CD4-positive, alpha-beta memory T cell (primary cell): ENCODE measurements at places on chromosomes 13 and 19.

DNA sequence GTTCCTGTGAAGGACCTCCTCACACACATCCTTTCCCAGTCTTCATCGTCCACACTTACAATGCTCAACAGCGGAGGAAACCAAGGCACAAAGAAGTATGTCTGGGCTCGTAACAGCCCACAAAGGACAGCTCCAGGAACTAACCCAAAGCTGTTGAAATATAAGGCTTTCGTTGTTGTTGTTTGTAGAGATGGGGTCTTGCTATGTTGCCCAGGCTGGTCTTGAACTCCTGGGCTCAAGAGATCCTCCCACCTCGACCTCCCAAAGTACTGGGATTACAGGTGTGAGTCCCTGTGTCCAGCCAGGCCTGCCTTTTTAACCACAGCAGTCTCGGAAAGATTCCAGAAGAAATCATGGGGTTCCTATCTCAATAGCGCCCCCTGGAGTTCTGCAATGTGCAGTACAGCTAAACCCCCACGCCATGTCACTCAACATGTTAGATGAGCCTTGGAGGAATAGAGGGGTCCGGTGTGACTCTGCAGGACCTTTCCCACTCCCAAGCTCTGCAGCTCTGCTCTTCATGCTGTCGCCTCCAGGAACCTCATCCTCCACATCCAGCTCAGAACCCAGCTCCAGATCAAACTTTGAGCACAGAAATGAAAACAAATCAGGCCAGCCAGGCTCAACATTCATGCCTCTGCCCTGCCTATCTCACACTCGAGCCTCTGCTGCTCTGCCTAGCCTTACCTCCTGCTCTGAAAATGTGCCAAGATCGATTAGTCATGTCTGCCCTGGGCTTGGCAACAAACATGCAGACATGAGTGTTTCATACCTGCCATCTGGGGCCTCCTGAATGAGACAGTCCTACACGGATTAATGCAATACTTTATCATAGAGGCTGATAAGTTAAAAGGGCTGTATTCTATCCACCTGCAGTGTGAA, 7.5 kb downstream of the PLA2G4C start:
- DNase-seq: peak; percentile 24

DNA sequence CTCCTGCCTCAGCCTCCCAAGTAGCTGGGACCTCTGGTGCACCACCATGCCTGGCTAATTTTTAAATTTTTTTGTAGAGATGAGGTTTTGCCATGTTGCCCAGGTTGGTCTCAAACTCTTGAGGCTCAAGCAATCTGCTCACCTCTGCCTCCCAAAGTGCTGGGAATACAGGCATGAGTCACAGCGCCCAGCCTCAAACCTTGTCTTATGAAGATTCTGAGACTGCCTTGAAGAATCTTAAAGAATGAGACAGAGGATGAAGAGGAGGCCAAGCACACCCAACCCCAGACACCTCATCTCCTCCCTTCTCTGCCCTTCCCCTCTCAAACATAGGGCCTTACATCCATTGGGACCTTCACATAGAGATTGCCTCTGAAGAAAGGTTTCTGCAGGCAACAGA, 179.7 kb downstream of the ABCC4 start:
- no peak for DNase-seq

DNA sequence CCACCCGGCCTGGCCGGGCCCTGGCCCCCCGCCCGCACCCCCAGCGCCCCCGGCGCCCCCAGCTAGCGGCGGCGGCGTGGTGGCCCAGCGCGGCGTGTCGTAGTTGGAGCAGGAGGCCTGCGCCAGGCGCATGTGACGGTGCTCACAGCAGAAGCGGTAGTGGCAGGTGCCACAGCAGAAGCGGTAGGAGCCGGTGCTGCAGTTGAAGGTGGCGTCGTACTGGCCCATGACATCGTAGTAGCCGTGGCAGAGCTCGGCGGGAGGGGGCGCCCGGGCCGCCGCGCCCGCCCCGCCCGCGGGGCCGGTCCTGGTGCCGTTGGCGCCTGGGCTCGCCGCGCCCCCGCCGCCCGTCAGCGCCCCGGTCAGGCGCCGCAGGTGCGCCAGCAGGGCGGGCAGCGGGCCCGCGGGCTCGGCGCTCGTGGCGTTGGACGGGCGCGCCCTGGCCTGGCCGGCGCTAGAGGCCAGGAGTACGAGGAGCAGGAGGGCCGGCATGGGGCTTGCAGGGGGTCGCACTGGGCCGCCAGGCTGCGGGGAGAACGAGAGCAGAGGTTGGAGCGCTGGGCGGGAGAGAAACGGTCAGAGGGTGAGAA, 633 bp downstream of the SHISA7 start:
- DNase-seq: no peak

- peak; percentile 19 for DNase-seq
Observed at GRCh38 chr19:10654610-10655456, 687 bp downstream of the ILF3 start.

DNA sequence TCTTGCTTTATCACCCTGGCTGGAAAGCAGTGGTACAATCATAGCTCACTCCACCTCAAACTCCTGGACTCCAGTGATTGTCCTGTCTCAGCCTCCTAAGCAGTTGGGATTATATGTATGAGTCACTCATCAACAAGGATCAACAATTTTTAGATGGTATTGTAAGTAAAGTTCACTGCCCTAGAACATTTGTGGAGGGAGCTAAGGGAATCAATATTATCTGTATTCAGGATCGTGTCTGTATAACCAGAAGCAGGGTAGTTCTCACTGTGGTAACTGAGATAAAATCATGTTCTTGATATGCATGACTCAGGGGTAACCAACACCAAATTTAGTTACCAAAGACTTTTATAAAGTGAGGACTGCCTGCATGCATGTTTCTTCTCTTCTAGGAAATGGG, 27.0 kb downstream of the ZMYM5 start:
- DNase-seq: no peak

GRCh38 chr13:67493835-67494234, 263.7 kb upstream of the PCDH9 start:
- DNase-seq: no peak

DNA sequence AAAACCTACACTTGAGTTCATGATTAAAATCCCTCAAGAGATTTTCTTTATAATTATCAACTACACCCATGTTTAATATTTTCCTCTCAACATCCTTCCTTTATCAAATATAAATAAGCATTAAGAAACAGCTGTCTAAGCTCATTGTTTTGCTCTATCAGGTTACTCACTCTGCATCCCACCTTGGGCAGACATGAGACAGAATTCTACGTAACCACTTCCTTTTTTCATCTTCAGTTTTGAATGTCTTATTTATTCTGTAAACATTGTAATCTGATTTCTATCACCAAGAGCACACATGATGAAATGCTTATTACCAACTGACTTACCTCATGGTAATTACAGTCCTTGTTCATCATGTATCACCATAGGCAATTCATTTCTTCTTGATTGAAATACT, 1256.6 kb upstream of the ATXN8OS start:
- DNase-seq: no peak

GRCh38 chr19:38714354-38714778, 29.9 kb downstream of the CAPN12 start:
- no peak for DNase-seq

DNA sequence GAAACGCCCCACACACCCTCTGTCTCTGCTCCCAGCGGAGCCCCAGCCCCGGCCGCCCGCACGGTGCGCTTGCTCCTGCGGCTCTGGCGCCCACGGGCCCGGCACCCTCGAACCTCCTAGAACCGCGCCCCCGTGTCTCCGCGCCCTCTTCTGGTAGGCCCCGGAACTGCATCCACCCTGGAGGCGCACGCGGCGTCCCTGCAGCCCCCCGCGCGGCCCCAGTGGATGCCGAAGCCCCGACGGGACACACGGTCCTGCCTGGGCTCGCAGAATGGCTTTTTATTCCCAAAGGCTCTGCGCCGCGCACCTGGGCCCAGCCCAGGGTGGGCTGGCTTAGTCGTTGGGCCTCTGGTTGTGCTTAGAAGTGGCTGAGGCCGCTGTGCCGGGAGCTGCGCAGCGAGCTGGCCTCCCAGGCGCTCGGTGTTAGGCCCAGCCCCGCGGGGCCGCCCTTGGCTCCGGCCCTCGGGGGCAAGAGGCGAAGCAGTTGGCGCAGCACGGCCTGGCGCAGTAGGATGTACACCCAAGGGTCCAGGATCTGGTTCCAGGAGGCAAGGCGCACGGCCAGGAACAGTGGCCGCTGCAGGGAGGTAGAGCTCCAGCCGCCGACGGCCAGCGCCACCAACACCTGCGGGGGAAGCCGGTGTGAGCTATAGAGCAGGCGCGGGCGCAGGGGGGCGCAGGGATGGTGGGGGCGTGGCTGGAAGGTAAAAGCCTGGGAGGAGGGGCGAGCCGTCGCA, 2.8 kb downstream of the PTGER1 start:
- peak; percentile 83 for DNase-seq

DNA sequence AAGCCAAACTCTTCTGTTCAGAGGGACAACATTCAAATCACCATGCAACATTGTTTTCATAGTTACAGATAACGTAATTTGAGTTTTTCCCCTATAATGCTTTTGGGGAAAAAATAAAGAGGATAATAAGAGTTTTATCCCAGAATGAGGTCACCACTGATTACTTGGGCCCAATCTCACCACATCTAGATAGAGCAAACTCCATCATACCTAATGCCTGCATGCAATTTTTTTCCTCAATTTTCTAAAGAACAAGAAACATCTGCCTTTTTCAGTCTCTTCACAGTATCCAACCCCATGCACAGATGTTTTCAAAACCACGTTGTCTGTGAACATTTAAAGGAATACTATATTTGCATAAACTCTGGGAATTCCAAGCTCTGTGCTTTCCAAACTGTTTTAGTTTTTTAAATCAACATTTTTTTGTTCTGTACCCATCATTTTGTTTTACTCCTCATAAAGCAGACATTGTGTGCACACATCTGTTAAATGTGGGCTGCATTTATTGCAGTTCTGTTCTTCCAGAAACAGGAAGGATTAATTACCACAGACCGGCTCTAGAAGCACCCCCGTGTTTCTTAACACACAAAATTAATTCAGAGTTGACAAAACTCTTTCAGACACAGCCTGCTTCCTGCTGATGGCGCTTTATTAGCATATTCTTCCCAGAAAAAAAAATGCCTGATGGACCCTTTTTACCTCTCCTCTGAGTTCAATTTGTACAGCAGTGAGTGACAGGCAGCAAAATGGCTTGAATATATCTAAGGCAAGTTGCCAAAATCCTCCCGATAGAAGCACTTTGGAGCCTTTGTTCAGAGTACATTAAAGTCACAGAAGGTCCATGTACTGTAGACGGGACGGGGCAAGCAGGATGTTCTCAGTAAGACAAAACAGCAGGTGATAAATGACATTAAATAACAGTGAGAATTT, 1171.9 kb downstream of the EFNB2 start:
- DNase-seq: no peak

- DNase-seq: peak; percentile 19
Observed at GRCh38 chr13:31898378-31899071, 133.0 kb upstream of the FRY start.

DNA sequence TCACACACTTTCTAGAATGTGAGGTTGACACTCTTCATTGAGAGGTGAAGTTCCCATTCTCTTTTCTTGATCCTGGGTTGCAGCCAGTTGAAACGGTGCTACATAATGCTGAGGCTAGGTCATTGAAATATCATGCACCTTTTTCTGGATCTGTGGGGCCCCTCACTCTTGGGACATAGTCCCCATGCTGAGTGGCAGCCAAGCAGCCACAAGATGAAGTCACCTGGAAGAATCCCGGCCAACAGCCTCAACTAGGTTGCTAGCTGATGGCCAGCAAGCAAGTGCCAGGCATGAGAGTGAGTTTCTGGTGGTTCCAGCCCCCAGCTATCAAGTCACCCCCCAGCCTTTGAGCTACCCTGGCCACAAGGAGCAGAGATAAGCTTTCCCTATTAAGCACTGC, 148.5 kb upstream of the TSHZ3 start:
- no peak for DNase-seq

DNA sequence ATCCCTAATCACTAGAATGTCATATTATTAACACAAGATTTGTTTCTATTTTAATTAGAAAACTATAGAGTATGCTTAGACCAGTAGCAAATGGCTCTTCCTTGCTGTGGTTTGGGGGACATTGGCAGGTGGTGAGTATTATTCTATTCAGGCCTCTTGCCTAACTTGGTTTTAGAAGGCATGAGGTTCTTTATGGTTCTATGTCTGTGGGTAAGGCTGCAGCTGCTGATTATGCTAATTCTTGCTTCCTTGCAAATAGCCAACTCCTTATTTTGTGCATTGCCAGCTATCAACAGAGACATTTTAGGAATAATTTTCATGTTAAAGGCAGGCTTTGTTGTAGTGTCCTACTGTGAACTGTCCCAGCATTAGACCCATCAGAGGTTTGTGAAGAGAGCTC, 1344.9 kb downstream of the UQCRFS1 start:
- DNase-seq: no peak

GRCh38 chr13:47397739-47398138, 500.9 kb upstream of the HTR2A start:
- DNase-seq: no peak

DNA sequence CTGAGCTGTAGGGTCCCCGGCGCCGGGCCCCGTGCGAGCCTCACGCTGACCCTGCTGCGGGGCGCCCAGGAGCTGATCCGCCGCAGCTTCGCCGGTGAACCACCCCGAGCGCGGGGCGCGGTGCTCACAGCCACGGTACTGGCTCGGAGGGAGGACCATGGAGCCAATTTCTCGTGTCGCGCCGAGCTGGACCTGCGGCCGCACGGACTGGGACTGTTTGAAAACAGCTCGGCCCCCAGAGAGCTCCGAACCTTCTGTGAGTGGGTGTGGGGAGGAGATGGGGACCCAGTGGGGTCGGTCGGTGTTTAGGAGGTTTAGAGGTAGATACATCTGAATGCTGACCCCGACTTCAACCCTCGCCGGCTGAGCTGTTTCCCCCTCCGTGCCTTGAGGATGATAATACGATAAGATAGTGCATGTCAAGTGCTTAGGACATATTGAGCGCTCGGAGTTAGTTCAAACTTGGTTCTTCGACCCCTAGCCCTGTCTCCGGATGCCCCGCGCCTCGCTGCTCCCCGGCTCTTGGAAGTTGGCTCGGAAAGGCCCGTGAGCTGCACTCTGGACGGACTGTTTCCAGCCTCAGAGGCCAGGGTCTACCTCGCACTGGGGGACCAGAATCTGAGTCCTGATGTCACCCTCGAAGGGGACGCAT, 1.9 kb downstream of the ICAM5 start:
- no peak for DNase-seq

GRCh38 chr13:50080911-50081678, 65.9 kb downstream of the KCNRG start:
- DNase-seq: no peak

- DNase-seq: no peak
Observed at GRCh38 chr13:53050151-53050550, 21.5 kb downstream of the OLFM4 start.

DNA sequence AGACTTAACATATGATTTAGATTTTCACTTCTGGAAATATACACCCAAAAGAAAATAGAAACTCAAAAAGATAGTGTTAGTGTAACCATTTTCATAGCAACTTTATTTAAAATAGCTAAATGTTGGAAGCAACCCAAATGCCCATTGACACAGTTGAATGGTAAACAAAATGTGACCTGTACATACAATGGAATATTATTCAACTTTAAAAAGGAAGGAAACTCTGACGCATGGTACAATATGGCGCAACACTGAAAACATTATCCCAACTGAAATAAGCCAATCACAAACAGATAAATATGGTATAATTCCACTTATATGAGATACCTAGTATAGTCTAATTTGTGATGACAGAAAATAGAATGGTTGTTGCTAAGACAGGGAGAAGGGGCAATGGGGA, 1456.1 kb upstream of the MIR17HG start:
- DNase-seq: no peak

GRCh38 chr13:33862016-33862415, 44.1 kb downstream of the RFC3 start:
- DNase-seq: no peak

- no peak for DNase-seq
Observed at GRCh38 chr19:17078036-17078919, 2.7 kb downstream of the MYO9B start.
